M059J (cell line): ENCODE measurements at places on chromosomes 5 and 9. TPM values are rescaled to one million over a fixed set of nuclear protein-coding genes. Genes with fewer than 3 reads are reported as not detected.

GRCh38 chr5:71907608-71908145, 188.6 kb downstream of the CARTPT start:
- DNase-seq: no peak

- no peak for DNase-seq
These were observed 1.6 kb upstream of the ZFP62 start for GRCh38 chr5:180862645-180863044.

DNA sequence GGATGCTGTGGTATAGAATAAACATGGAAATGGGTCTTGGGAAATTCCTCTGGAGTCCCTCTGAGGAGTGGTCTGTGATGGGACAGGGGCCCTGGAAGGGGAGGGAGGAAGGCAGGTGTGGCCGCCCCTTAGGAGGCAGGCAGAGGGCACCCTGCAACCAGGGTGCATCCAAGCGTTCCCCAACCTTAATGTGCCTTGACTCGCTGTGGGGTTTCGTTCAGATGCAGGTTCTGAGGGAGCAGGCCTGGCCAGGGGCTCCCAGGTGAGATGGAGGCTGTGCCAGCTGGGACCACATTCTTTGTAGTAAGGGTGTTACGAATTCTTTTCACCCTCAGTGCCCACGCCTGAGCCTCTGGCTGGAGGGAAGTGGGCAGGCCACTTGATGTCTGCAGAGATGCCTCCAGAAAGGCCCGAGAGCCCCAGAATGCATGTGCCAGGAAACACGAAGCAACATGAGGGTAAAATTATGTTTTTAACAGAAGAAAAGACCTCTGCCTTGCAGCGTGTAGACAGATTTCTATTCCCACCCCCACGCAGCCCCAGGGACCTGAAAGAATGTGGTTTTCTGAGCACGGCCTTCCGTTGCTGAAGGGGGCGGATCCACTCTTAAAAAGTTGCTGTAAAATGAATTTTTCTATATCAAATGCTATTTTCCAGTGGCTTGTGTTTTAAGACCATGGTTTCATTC, 150.4 kb upstream of the IER5L start:
- no peak for DNase-seq

The PCDHA9 gene
- not detected in 2 replicates for total RNA-seq

The PDGFRB gene
- total RNA-seq: 23.5 and 44.4 TPM in 2 replicates
